ENCODE measurements at places on chromosomes 2 and 18. TPM values are rescaled to one million over a fixed set of nuclear protein-coding genes. Genes with fewer than 3 reads are reported as not detected.

DNA sequence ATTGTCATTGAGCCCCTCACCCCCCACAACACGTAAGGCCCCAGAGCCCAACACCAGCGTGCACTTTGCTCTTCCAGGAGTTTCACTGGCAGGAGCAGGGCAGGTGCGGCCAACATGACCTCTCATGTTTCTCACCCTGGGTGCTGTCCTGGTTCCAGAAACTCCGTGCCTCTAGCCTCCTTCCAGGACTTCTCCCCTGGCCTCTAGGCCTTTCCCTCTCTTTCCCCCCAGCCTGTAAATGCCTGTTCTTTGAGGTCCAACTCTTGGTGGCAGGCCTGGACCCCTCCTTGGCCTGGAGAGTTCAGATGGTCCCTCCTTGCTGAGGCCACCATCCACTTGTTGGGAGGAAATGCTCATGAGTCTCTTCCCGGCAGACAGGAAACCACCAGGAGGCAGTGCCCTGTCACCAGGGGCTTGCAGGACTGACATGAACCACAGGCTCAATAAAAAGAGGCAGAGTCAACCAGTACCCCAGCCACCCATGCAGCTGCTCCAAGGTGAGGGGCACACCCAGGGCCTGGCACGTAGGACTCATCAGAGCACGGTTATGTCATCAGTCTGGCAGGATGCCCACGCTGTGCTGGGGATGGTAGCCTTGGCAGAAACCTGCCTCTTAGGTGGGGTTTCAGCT, 1.5 kb downstream of the MALL start:
- ATAC-seq: no peak

GRCh38 chr2:29561181-29561580, 360.2 kb downstream of the ALK start:
- ATAC-seq: no peak

Gene ASB18
- not detected for total RNA-seq

Gene TCF23
- not detected for total RNA-seq

Gene MREG
- total RNA-seq: 22.0 TPM

Gene CYTIP
- 591 TPM for total RNA-seq
